ENCODE measurements at places on chromosomes 4 and X.
A peak's percentile ranks its signal among the peaks of the same experiment; 100 is the strongest.

DNA sequence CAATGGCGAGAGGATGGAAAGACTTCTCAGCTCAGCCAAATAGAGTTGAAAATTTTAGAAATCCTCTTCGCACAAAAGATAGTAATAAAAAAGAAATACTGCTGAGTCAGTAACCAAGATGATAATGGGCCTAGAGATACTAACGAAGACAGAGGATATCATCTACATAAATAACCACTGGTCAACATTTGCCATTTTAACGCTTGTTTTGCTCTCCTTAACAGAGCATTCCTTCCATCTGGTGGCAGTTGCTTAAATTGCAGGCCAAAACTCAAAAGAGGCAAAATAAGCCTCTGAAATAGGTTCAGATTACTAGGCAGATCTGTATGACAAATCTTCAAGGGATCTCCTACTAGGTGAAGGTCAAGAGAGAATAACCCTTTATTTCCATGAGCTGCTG, 51.7 kb upstream of the MCF2 start:
- no peak for DNase-seq

GRCh38 chr4:127881563-127881864, 821 bp downstream of the PLK4 start:
- DNase-seq, result no peak

- no peak for DNase-seq
Observed at GRCh38 chrX:135625995-135626394, 87.4 kb upstream of the CT45A1 start.

- no peak for DNase-seq
Observed at GRCh38 chr4:41881981-41882624, 53.1 kb upstream of the TMEM33 start.

DNA sequence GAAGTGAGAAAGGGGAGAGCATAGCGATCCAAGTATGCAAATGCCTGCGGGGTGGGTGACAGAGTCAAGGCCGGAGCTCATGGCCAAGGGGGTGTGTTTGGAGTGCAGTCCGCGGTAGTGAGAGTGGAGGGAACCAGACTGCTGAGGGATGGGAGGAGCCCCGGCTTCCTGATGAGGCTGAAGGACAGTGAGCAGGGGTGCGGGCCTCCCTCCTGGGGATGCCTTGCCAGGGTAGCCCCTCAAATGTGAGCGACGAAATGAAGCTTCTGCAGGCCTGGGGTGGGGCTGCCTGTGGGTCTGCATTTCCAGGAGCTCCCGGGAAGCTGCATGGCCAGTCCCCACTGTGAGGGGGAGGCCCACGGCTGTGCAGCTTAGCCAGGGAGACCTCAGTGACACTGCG, 45.0 kb downstream of the PSAPL1 start:
- no peak for DNase-seq

GRCh38 chr4:56086073-56086541, 137.4 kb downstream of the CEP135 start:
- DNase-seq, result no peak

GRCh38 chrX:132169554-132169953, 41.7 kb upstream of the FRMD7 start:
- no peak for DNase-seq

- no peak for DNase-seq
Observed at GRCh38 chr4:38149997-38150671, 189.9 kb downstream of the PTTG2 start.

- DNase-seq, result no peak
Observed at GRCh38 chr4:20416800-20417199, 165.1 kb downstream of the SLIT2 start.

- DNase-seq, result no peak
Observed at GRCh38 chr4:184732126-184732525, 1.8 kb downstream of the CENPU start.

DNA sequence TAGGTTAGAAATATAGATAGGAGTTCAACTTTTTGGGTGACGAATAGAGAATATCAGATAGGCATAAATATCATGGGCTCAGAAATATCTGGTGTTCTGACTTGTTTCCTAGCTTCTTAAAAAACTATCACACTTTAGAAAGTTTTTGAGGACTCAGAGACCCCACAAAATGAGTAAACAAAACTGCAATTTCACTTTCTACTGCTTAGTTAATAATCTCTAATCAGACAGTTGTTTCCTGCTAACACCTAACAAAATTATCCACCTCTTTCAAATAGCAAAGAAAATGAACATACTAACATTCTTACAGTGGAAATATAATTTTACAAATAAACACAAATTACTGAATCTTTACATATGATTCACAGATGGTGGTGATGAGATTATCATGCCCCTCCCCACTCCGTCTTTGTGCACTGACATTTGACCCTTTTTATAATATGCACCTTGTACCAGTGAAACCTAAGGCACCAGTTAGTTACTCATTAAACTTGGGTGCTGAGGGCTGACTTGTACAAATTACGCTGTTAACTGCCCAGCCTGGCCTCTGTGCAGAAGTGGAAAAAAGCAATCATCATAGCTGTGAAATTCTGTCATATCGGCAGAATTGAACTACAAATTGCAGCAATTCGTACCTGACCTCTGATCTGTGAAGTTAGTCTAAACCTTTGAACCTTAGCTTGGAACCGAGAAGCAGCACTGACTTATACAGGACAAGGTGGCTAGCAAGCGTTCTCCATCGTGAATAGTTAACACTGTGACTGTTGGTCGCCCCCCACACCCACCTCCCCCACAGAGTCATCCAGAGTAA, 138.7 kb downstream of the CHRNA9 start:
- DNase-seq, result no peak

DNA sequence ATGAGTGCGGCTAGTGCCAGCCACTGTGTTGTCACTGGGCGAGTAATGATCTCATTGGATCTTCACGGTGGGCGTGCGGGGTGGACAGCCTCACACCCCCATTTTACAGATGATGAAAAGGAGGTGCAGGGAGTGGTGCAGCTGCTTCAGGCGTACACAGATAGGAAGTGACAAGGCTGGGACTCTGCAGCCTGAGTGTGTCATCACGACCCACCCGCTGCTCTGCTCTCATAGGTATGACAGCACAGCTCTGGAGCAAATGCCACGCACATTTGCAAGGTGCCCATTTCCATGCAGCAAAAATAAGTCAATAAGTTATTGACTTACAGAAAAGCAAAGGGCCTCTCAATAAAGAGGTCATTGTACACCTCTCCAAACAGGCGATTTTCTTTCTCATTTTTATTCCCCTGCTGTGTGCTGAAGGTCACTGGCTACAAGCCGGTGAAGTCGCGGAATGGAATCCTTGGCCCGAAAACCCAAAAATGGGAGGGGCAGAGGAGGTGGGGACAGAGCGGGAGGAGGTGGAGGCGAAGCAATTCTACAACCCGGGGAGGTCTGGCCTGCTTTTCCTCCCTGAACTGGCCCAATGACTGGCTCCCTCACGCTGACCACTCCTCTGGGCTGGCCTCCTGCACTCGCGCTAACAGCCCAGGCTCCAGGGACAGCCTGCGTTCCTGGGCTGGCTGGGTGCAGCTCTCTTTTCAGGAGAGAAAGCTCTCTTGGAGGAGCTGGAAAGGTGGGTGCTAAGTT, at the start of gene SOD3:
Gene SOD3, plus strand, starts transcription at position 658 of the 750 bp plus-strand sequence. CDS start 3,949 bp downstream, outside the sequence.
- no peak for DNase-seq

- no peak for DNase-seq
Observed at GRCh38 chr4:179472164-179472563, 2029.9 kb upstream of the AGA start.

DNA sequence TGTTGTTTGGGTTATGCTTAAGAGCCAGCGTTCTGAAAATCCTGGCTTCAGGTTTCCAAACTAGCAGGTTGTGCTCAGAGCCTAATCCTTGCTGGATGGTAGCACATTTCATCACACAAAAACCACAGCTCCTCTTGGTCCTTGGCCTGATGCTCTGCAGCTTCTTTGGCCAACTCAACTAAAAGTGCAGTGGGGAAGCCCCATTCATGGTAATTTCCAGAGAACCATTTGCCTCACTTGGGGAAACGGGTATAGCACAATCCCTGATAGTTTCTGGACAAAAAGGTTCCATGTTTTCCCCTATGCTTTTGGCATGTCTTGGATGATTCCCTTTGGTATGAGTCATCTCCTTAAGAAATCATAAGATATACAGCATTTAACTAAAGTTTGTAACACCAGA, 78.7 kb downstream of the SYNPO2 start:
- no peak for DNase-seq

GRCh38 chrX:77342004-77342403, 105.2 kb upstream of the FGF16 start:
- DNase-seq, result no peak

DNA sequence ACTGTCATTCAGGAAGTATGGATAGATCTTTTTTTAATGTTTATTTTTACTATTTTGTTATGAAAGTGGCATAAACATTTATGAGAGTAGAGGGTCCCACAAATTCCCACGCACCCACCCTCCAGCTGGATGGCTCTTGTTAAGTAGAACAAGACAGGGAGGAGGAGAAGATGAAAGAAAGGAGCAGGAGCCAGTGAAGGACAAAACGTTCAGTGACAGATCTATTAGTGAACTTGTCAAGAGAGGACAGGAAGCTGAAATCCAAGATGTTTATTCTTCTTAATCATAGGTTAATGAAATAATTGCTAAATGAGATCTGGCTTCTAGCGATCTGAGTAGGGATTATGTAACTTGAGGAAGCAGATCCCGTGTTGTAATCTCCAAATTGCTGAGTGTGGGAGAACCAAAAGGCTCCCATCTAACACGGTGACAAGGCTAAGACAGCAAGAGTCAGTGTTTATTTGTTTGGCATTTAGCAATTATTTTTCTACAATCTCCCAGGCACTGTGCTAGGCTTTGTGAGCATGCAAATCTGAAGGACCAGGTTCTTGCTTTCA, 162.5 kb downstream of the SHROOM3 start:
- DNase-seq, result no peak

- DNase-seq, result no peak
Observed at GRCh38 chr4:158169931-158170690, 2.7 kb downstream of the GASK1B start.

DNA sequence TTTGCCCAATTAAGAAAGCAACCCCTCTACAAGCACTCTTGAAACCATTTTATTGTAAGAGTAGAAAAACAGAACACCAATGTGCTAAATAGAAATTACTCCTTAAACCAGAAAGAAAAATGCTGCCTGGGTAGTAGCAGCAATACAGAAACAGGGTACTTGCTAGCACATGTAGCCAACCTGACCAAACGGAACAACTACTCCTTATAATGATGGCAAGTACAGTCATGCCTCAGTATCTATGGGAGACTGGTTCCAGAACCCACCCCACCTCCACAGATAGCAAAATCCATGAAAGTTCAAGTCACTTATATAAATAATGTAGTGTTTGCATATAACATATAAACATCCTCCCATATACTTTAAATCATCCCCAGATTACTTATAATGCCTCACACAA, 168.8 kb downstream of the ATRX start:
- no peak for DNase-seq

- DNase-seq, result no peak
Observed at GRCh38 chr4:166458756-166459155, 585.7 kb downstream of the TLL1 start.

DNA sequence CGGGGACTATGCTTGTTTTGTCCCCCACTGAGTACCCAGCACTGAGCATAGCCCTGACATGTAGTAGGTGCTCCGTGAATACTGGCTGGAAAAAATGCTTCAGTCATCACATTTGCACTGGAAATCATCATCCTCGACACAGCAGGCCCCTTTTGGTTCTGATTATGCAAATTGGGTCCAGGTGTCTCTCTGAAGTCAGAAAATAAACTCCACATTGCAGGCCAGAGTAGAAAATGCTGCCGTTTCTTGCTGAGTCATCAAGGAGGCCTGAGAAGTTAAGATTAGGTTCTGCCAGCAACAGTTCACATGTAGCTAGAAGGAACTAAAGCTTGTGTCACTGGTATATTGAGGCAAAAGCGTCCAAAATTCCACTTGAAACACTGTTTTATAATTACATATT, 15.0 kb upstream of the STK32B start:
- no peak for DNase-seq

DNA sequence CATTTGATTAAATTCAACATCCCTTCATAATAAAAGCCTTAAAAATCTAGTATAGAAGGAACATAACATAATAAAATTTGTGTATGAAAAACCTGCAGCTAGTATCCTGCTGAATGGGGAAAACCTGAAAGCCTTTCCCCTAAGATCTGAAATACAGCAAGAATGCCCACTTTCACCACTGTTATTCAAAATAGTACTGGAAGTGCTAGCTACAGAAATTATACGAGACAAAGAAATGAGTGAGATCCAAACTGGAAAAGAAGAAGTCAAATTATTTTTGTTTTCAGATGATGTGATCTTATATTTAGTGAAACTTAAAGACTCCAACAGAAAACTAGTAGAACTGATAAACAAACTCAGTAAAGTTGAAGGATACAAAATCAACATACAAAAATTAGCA, 152.9 kb downstream of the RTL3 start:
- DNase-seq, result no peak

GRCh38 chrX:106710771-106711170, 15.7 kb upstream of the RNF128 start:
- DNase-seq, result no peak

- no peak for DNase-seq
Observed at GRCh38 chr4:99594818-99595217, 20.2 kb downstream of the MTTP start.

- DNase-seq, result peak; percentile 35
Observed at GRCh38 chr4:8238036-8238511, 31.5 kb upstream of the HTRA3 start.

DNA sequence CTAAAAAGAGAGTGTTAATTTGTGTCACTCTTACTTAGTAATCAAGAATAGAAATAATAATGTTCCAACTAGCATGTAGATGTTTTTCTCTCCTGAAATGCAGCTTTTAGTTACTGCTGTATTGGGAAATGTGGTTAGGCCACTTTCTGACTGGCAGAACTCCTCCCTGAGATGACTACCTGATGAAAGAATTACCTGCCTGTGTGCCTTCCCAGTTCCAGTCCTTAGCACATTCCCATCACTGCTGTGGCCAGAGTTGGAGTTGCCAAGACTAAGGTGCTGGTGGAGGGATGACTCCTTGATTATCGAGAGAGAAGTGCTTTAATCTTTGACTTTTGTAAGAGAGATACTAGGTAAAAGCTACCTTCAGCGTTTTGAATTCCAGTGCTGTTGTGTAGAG, 9.5 kb downstream of the GAB1 start:
- DNase-seq, result no peak

DNA sequence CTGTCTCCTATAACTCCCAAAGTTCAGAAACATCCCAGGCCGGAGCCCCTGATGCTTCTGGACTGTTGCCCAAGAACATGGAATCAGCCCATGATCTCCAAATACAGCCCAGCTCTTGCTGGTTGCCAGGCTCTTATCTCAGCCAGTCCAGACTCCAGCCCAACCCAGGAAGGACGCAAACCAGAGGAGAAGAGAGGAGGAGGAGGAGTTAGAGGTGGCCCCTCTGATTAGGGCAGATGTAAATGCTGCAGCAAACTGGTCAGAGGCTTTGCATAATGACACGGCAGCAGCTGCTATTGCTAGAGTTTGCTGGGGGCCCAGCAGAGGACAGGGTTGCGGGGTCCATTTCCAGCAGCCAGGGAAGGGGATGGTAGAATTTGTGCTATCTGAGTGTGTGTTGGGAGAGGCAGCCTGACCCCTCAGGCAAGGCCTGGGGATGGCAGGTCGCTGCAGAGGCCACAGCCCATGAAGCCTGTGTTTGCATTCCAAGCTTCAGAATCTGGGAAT, 4.2 kb upstream of the OTUD5 start:
- no peak for DNase-seq

GRCh38 chr4:70356185-70356584, 4.4 kb upstream of the SMR3A start:
- no peak for DNase-seq

GRCh38 chrX:19684311-19684710, 169.0 kb upstream of the MAP3K15 start:
- no peak for DNase-seq

Measured in T-cell (primary cell).